NCI-H460 (cell line): ENCODE measurements at places on chromosomes 7 and 10.
A peak's percentile ranks its signal among the peaks of the same experiment; 100 is the strongest.

DNA sequence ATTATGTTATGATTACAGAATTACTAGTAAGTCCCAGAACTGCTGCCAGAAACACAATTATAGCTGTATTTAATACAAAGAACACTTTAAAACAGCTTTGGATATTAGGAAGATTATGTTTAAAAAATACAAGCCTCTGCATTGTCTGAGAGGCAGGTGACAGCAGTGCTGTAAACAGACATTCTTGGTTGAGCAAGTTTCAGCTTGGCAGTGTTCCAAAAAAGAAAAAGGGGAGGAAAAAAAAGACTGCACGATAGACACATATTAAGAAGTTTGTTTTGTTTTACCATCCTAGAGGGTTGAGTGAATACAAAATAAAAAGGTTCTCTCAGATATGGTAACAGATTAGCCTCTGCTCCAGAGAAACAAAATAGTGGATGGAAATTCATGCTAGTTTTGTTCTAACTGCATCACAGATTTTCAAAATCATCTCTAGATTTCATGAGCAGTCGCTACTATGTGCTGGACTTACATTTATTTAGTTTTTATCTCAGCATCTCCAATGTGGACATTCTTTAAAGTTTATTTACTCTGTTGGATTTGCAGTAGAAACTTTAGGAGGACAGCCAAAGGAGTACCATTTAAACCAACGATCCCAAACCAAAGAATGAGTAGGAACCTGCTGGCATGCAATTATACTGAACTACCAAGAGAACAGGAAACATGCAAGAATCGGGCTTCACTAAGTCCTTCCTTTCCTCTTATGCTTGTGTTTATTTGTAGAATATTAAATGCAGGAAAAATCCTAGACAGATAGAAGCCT lies 9.0 kb downstream of the FAM204A start:
- no peak for DNase-seq

DNA sequence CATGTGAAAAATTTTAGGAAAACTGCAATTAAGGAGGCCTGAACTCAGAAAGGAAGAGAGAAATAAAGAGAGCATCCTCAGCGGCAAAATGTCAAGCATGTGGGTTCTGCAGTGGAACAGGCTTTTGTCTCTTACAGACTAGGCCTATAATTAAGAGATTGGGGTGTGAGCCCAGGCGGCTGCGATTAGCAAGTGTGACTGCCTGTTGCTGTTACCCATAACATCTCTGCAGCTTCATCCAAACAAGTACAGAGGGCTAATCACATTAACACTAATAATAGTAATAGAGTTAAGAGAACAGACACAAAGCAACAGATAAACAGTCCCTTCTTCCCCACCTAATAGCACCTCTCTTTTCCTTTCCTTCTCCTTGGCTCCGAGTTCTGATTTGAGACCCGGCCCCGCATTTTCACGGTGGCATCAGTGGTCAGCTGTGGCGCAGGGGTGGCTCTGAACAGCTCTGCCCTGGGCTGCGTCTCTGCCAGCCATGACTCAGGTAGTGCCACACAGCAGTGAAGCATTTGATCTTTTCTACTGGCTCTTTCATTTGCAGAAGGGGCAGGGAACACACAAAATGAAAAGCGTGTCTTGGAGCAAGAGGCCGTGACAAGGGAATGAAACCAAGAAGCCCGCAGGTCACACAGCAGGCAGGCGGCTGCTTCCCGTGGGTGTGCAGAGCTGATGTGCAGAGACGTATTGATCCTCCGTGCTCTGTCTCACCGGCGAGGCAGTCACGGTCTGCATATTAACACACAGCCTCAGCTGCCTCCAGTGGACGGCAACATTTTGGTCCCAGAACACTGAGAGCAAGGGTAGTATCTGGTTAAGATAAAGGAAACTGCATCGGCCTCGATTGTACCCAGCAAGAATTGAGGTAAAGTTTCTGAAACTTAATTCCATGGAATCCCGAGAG lies 103.1 kb downstream of the KLF6 start:
- no peak for DNase-seq

DNA sequence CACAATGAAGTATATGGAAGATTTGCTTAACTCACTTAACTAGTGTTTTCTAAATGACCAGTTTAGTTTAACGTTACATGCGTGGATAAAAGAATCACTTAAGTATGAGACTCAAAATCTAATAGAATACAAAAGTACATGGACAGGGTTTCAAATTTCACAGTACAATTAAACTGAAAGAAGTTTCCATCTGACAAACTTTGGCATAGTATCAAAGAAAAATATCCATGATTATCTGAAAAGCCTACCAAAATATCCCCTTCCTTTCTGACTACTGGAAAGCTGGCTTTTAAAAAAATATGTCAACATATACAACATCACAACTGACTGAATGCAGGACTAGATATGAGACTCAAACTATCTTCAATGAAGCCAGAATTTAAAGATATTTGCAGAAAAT lies 164.8 kb downstream of the ZNF438 start:
- DNase-seq = no peak

DNA sequence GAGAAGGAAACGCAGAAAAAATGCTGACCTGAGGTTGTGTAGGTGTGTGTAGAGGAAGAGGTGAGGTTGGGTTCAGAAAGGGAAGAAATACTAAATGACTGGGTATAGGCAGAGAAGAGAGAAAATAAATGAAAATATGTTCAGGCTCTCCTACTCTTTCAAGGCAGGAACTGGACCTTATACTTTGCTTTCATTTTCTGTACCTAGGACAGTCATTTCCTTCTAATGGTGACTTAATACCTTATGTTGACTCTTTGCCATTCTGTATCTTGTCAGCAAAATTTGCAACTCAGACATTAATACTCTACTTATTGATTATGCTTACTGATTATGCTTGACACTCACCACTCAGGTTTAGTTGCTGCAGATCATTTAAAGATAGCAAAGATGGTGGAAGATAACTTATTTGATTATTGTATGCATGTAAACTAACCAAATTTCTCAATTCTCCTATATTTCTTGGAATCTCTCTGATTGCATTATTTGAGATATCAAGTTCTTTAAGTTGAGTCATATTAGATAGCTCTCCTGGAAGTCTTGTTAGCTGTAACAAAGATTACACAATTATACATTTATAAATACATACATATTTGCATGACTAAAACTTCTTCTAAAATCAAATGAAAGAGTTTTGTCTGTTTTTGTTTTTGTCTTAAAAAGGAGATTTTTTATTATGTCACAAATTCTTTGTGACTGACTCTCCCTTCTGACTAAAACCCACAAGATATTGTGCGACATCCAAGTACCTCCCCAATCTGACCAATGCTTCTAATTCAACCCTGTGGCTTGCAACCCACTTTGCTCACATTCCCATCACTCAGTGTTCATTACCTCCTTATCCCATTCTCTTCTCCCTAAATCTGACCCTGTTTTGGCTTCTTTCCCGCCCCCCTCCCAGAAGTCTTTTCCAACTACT lies 20.0 kb downstream of the LRRD1 start:
- no peak for DNase-seq

DNA sequence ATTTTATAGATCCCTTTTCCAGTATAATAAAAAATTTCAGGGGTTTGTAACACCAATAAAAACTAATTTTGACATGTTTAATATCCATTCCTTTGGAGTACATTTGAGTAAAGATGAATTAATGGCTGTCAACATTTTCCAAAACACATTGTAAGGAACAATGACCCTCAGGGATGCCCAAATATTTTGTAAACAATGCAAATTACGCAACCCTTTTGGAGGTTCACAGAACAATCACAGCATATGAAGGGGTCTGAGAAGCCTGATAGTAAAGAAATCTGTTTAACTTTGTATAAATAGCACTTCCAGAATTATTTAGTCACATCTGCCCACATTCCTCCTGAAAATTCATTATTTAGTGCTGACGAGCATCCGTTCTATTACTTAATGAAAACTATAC lies 152.8 kb upstream of the FEZF1 start:
- no peak for DNase-seq

DNA sequence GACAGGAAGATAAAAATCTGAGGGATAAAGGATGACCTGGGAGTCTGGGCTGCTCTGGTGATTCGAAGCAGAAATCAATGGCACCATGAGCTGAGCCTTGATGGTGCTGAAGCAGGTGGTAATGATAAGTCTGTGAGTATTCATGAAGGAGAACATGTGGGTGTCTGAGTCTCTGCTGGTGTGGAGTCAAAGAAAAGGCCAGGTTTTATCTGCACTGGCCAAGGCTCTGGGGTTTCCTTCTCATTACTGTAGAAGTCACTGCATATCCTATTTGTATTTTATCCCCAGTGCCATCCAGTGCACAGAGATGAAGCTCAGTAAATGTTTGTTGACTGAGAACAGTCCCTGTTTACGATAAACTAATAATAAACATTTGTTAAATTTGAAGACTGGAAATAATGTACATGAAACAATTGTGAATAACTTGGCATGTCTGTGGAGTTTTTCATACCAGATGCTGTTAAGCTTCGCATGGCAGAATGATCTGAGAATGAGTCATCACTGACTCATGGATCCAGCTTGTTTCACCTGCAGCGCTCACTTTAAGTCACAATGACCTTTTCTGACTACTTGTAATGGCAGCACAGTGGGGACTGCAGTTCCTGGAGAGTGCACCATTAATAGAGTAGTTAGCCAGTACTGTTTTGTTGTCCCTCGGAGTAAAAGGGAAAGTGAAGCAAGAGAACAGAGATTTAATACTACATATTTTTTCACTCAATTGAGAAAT lies 538.5 kb downstream of the HTR7 start:
- DNase-seq = peak; percentile 43

DNA sequence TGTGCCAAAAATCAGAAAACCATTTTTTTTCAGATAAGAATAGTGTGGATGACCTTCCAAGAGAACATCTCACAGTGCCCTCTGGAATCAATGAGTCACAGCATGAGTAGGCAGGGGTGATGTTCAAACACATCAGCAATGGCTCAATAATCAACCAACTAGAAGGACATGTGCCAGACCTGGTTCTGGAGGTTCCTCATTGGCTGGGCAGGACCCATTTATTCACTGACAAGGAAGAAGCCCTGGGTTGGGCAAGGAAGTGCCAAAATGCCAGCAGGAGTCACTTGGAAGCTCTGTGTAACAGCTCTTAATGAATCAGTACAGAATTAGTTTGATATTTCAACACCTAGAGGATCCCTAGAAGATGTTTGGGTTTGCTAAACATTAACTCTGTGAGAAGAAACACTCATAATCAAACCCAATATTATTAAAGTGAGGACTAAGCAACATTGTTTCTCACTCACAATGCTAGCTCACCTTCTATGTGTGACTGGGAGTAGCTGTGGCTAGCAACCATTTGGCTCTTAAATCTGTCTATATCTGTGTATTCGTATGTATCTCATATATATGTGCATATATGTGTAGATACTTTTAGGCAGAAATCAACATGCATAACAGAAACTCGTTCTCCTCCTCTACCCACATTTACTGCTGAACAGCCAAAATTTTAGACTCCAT lies 72.3 kb upstream of the APBB1IP start:
- no peak for DNase-seq
